ENCODE measurements at places on chromosomes 2 and 18.

- no peak for DNase-seq
Measured at GRCh38 chr2:28247734-28248133, 144.9 kb upstream of the FOSL2 start.

GRCh38 chr2:12694990-12695774 is 21.6 kb upstream of the TRIB2 start:
- DNase-seq = no peak

DNA sequence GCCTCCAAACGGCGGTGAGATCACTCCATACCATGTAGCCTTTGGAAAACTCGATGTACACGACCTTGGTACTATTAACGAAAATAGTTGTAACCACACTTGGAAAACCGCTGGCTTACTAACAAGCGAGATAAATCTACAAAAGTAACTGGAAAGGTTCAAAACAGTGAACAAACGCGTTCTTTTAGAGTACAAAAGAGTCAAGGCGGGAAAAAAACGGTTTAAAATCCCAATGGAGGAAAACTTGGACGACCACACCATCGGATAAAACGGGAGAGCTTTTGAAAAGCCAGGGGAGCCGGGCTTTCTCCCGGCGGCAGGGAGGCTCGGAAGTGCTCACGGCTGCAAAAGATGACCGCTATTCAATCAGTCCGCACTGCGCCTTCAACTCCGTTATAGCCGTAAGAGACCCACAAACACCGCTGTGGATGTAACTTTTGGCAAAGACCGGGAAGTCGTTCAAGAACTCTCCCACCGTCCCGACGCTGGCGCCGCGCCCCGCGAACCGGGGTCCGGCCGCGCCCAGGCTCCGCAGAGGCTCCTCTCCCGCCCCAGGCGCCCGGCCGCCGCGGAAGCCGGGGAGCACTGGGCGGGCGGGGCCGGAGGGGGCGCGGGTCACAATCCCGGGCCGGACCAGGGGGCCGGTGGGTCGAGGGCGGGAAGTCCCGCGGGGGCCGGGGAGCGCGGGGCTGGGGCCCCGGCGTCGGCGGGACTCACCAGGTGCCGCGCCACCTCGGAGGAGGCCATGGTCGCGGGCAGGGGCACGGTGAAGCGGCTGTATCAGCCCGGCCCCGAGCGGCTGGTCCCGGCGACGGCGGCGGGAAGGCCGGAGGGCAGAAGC is 465 bp downstream of the SEPTIN10 start:
- peak; percentile 72 for DNase-seq

DNA sequence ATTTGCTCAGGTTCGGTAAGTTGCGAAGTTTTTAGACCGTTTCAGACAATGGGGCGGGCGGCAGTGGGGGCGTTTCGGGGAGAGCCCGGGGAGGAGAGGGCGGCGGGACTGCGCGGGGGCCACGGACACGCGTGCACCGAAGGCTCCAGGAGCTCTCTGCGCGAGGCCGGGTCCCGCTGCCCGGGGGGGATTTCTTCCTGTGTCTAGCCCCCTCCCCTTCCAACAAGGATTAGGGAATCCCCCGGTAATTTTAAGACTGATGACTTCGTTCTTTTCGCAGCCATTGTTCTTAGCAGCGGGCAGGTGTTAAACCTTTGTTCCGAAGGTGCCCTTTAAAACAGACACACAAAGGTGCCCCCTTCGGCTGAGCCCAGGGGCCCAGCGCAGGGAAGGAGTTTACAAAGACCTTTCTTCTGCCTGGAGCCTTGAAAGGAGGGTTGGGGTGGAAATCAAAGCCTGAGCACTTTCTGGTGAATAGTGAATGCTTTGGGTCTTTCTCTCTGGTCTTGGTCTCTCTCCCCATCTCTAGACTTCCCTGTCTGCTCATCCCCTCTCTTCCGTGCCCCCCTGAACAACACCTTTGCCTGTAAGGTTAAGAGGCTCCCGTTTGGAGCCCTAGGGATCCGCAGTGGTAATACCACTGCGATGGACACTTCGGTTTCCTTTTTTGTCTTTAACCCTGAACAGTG is 2.1 kb downstream of the TRIB2 start:
- DNase-seq = no peak

- no peak for DNase-seq
Measured at GRCh38 chr2:195451160-195451559, 205.9 kb upstream of the SLC39A10 start.

- no peak for DNase-seq
Measured at GRCh38 chr2:233059547-233059796, 670 bp upstream of the INPP5D start.

DNA sequence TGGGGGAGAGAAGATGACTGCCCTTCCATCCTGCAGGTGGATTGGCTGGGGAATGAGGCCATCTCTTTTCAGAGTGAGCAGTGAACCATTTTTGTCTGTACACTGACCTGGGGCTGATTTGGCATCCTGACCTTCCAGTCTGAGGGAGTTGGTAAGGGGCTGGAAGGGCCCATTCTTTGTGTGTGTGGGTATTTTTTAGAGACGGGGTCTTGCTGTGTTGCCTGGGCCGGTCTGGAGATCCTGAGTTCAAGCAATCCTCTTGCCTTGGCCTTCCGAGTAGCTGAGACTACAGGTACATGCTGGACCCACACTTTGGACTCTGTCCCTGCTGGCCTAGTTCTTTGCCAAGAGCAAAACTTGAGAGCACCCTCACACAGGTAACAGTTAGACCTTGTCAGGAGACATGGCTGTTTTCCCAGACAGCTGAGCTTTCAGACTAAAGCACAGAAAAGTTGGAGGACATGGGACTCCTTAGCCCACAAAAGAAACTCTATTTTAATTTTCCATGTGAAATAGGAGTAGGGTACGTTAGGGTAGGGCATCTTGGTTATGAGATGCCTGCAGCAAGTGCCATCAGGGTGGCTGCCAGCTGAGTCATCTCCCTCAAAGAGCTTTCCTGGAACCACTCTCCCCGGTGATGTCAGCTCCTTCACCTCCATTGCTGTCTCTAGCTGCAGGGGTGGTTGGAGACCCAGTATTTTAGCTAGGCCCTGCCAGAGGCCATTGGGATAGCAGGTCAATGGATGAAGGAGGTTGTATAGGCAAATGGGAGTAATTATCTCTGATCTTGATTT is 60.7 kb downstream of the DGKD start:
- DNase-seq = peak; percentile 68

GRCh38 chr2:60964651-60965498 is 52.6 kb upstream of the PEX13 start:
- DNase-seq = no peak

All from left cardiac atrium (tissue), 4 donors.